ENCODE measurements at places on chromosomes 6 and 20.

DNA sequence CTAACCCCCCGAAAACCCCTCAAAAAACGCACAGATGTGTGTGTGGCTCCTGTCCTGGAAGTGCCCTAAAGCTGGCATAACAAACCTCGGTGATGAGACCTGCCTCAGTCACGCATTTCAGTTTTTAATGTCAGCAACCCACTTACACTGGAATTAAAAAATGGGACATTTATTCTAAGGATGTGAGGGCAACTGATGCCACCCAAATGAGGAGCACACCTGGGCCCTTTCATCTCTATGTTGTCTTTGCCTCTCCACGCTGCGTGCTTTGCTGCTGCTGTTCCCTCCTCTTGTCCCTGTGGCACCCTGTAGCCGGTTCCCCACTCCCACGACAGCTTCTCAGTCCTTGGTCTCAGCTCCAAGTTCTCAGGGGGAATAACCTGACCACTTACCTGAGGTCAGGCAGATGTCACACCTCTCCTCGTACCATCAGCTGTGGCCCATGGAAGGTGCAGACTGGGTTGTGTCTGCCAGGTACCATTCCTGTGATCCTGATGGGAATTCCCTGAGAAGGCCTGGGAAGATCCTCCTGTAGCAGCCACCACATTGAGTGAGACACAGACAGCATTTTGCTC is 134.2 kb upstream of the THBS2 start:
- DNase-seq: no peak

- DNase-seq: no peak
These were observed 43.0 kb upstream of the CCND3 start for GRCh38 chr6:41984623-41985022.

DNA sequence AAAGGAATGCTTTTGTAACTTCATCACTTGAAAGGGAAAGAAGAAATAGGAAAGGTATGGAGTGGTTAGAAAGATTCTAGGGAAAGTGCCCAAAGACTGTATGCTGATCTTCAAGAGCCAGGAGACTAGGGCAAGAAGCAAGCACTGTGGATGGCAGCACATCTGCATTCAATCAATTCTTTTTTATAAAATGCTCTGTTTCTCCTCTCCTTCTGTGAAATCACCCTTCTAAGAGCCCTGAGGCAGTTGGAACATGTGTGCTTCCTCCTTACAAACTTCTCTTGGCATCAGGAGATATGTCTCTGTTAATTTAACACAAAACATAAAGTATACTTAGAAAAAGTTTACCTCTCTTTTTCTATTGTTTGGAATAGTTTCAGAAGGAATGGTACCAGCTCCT is 1162.2 kb upstream of the GJE1 start:
- DNase-seq: no peak

GRCh38 chr20:15119852-15120487 is 782.6 kb upstream of the FLRT3 start:
- no peak for DNase-seq

DNA sequence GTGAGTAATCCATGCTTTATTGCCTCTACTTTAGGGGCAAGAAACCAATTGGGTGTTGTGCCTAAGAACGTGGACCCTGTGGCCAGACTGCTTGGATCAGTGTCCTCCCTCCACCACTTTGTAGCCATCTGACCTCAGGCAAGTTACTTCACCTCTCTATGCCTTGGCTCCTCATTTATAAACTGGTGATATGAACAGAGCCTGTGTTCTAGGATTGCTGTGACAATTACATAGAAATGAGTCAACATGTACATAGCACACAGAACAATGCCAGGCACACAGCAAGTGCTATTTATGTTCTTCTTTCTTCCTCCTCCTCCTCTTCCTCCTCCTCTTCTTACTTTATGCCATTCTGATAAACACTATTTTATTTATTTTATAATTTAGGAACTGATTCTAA is 339.4 kb downstream of the CD83 start:
- DNase-seq: no peak

DNA sequence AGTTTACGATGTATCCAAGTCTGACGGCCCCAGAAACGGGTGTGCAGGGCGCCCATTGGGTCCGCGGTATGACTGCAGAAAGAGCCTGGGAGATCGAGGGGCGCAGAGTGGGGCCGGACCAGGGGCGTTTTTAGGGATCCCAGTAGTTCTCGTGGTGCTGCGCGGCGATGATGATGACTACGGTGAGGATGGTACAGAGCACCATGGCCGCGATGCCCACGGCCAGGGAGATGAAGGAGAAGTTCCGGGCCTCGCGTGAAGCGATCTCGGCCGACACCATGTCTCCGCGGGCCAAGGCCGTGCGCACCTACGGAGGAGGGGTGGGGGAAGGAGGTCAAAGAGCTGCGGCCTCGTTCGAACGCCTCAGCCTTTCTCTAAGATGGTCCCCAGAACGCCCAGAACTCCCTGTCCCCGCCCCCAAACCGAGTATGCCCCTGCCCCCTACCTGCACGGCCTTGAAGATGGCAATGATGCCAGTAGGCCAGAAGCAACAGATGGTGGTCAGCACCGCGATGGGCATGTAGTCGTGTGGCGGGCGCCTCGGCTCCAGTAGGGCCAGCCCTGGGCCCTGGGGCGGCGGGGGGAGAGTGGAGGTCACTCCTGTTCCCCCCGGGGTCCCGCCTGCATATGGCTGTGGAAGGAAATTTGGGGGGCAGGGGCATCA is 2.5 kb downstream of the PRRT1 start:
- no peak for DNase-seq

- peak; percentile 47 for DNase-seq
These were observed 807 bp downstream of the SNHG17 start for GRCh38 chr20:38434301-38434741.

- no peak for DNase-seq
These were observed 43.1 kb downstream of the CD109 start for GRCh38 chr6:73739096-73739495.

GRCh38 chr20:17320456-17320855 is 93.6 kb downstream of the PCSK2 start:
- no peak for DNase-seq

DNA sequence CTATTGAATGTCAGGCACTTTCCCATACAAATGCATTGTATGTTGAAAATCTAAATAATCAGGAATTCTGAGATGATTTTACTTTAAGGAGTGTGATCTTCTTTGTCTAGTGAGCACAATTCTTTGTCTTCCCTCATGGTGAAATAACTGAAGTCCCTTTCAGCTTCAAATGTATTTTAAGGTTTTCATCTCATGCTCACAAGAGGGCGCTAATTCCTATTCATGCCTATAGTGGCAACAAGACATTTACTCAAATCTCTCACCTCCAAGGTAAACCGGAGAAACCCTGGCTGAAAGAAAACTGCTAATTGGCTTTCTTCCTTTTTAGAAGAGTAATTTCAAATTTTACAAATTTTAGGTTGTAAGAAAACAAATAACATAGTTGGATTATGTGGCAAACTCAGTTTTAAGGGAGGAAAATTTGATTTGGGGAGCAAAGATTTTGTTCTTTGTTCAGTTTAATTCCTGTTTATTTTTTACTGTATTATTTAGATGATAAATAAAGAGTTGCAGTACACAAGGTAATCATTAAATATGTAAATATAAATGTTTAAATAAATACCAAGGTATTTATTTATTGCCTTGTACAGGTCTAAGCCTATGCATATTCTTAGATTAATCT is 69.1 kb downstream of the SLC35F1 start:
- DNase-seq: no peak

GRCh38 chr6:157454762-157455714 is 74.0 kb downstream of the ZDHHC14 start:
- DNase-seq: no peak

GRCh38 chr20:29878777-29879442 is 1378.6 kb upstream of the DEFB115 start:
- no peak for DNase-seq

- DNase-seq: no peak
These were observed 104.5 kb downstream of the MKKS start for GRCh38 chr20:10329387-10330005.

Measured in activated naive CD4-positive, alpha-beta T cell treated with anti-CD3 and anti-CD28 coated beads, Interleukin-2, amount 10 ng/mL, durations not matched to agents 7 days and 5 days (primary cell).